Bone marrow (tissue), 2 donors: ENCODE measurements at places on chromosomes 11 and 22.

GRCh38 chr11:38416141-38416540 lies 1818.1 kb upstream of the RAG2 start:
- DNase-seq: no peak

- DNase-seq: no peak
Measured at GRCh38 chr11:3108183-3108721, 51.0 kb upstream of the CARS1 start.

DNA sequence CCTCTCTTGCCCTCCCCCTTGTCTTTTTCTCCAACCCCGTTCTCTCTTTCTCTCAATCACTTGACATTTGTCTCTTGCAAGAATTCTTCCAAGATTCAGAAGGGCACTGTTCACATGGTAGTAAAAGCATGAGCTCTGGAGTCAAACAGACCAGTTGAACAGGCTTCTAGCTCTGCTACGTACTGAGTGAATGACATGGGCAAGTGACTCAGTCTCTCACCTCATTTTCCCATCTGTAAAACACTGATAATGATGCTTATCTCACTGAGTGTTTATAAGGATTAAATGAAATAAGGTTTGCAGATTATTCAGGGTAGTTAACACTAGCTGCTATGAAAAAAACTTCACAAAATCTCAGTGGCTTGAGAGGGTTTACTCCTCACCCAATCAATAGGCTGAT lies 5.9 kb upstream of the IL10RA start:
- DNase-seq: no peak

DNA sequence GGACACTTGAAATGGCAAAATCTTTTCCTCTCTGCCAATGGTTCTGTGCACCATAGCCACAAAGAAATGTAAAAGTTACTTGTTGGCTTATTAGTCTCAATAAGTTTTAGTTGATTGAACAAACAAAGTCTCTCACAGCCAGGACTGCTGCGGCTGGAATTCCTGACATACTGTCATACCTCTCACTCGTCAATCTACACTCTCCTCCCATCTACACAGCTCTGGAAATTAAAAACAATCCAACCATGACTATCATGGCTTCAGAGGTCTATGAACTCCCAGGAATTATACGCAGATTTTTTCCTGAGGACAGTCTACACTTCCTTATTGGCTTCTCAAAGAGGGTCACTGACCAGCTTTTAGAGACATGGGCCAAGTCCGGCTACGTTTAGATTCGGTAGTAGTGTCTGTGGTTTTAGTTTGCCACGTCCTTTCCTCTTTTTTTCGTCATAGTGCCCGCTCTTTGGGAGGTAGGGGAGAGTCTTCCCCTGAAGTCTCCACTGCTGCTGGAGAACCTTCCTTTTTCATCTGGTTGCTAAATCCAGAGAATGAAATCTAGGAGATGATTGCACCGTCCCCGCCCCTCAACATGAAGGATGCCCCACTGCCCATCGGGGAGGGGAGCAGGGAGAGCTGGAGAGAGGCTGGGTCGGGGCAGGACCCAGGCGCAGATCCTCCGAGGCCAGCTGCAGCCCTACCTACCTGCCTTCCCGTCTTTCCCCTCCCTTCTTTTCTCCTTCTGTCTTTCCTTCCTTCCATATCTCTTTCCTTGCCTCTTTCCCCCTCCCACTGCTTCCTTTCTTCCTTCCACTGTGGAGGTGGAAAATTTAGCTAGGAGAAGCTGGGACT lies 1.0 kb upstream of the PLEKHB1 start:
- DNase-seq: no peak

DNA sequence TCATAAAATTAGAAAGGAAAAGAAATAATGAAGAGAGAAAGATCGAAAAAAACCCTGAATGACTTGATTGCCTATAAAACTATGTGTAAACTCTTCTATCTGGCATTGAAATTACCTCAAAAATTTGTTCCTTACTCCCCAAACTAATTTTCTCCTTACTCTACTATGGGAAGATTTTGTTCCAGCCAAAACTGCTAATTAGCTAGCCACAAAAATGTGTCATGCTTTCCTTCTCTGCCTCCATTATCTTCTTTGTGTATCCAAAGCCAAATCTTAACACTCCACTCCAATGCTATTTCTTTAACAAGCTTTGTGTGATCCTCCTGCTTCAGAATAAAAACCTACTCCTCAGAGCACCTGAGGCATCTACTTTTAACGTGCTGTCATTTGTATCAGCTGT lies 831.2 kb downstream of the METTL15 start:
- DNase-seq: no peak

GRCh38 chr22:46633334-46633890 lies 13.2 kb downstream of the GRAMD4 start:
- no peak for DNase-seq

GRCh38 chr11:9962722-9963121 lies 298.8 kb downstream of the SWAP70 start:
- DNase-seq: no peak

- DNase-seq: no peak
Measured at GRCh38 chr11:2467695-2468055, 22.9 kb downstream of the KCNQ1 start.

GRCh38 chr11:46383974-46384701 lies 2.7 kb downstream of the MDK start:
- DNase-seq: no peak

DNA sequence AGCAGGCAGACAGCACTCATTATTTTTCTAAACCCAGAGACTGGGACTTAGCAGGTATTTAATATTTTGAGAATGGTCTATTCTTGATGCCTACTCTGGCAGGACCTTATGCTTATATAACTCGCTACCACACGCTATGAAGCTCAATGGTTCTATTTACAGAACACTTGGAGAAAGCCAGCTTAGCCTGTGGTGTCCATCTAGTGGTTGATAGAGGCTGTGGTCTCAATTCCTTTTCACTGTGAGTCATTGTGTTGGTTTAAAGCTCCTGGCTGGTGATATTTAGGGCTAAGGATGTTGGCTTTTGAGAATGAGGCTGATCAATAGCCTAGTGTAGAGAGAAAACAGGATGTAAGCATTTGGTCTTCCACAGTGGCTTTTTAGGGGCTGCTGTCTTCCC lies 206.4 kb downstream of the DBX1 start:
- no peak for DNase-seq

DNA sequence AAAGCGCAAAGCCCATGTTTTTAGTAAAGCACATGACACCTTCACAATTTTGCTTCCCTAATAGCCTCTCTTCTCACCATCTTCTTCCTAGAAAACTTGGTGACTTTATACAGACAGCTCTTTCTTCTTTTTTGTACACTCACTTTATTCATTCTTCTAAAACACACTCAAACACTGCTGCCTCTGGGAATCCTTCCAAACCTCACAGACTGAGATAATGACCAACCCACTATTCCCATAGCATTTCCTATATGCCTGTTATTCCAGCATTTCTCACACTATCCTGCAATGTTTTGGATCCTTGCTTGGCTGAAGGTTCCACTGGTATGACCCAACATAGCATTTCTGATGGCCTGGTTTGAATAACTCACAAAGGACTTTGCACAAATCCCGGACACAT lies 442.1 kb upstream of the CCDC90B start:
- no peak for DNase-seq

GRCh38 chr11:66341502-66342126 lies 3.3 kb downstream of the BRMS1 start:
- no peak for DNase-seq

GRCh38 chr11:75384438-75385080 lies 14.8 kb upstream of the RPS3 start:
- peak; percentile 63 for DNase-seq

GRCh38 chr11:118305726-118306125 lies 1.2 kb downstream of the CD3E start:
- no peak for DNase-seq

GRCh38 chr11:70829886-70830272 lies 422.5 kb downstream of the SHANK2 start:
- no peak for DNase-seq

- DNase-seq: no peak
Measured at GRCh38 chr11:15893080-15893492, 463.3 kb downstream of the SOX6 start.

DNA sequence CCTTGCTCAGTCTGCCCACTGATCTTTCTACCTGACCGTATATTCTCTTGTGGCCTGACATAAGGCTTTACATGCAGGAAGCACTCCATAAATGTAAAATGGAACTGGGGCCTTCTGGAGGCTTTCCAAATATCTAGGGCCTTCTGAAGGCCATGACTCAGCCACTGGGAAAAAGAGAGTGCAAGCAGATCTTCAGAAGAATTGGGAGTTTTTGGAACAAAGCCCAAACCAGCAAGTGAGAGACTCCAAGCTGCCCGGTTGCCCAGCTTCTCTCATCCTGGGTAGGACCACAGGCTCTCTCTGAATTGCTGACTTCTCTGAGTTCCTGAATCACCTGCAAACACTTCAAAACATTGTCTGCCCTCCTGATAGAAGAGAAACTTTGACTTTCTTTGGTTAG lies 107.9 kb upstream of the BMAL1 start:
- no peak for DNase-seq

DNA sequence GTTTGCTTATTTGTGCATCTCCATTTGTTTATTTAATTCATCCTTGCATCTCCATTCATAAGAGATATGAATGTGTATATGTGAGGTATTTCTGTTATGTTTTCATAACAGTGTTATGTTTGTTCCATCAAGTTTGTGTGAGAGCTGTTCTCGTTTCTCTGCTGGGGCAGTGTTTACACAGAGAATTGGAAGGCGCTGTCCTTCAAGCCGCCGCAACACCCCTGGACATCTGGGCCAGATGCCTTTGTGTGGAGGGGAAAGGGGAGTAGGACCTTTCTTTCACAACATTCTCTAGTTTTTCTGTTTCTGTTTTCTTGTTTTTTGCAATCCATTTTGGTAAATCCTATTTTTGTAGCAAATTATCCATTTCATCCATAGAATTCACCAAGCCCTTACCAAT lies 7.0 kb upstream of the TM7SF2 start:
- DNase-seq: no peak

DNA sequence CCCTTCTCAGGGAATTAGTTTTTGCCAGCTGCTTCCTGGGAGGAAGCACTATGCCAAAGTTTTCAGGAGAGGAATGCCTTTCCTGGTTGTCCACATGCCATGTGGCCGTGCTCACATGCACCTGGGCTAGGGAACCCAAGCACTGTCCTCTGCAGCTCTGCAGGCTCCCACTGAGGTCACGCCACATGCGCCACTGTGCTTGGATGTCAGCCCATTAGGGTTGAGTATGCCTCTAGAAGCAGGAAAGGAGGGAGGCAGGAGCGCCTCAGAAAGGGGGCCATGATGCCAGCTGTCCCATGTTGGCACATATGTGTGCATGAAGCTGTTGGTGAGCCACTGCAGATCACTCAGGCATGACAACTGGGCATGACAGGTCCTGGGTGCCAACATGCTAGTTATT lies 81.6 kb upstream of the SUSD2 start:
- no peak for DNase-seq

GRCh38 chr22:16965083-16965482 lies 42.9 kb downstream of the GAB4 start:
- DNase-seq: no peak

GRCh38 chr22:19914201-19914943 lies 27.2 kb upstream of the COMT start:
- no peak for DNase-seq

DNA sequence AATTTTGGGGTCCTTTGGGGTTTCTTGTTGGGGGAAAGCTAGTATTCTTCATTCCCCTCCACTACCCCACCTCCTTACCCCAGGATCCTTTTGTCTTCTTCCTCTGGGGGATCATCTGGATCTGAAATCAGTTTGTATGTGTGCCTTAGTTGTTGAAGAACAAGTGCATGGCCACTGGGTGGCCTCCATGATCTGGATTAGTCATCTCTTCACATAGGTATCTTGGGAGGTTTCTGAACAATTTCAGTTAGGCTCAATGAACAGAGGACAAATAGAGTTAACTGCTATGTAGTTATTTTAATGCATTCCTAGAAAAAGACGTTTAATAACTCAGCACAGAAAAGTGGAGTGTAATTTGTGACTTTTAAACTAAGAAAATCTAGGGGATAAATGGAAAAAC lies 7.1 kb upstream of the VWA5A start:
- DNase-seq: no peak

DNA sequence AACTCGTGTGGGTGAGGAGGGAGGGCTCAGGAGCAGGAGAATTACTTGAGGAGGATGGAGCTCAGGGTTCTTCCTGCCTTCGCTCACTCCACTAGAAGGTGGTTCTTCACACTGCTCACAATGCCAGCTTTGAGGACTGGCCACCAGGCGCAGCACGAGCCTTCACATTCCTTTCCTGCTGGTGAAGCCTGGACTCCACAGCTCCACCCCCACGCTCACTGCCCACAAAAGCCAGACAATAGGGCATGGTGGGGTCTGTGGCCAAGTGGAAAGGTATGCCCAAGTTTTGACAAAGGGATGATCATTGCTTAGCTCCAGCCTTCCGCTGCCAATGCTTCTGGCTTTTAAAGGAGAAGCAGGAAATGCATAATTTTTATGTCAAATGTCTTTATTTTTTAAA lies 58.0 kb upstream of the FADD start:
- DNase-seq: no peak
